Caco-2 (cell line): ENCODE measurements at places on chromosomes 4 and X. TPM values are rescaled to one million over a fixed set of nuclear protein-coding genes. Genes with fewer than 3 reads are reported as not detected.

Gene PPP1R2C
- total RNA-seq = not detected in 2 replicates

DNA sequence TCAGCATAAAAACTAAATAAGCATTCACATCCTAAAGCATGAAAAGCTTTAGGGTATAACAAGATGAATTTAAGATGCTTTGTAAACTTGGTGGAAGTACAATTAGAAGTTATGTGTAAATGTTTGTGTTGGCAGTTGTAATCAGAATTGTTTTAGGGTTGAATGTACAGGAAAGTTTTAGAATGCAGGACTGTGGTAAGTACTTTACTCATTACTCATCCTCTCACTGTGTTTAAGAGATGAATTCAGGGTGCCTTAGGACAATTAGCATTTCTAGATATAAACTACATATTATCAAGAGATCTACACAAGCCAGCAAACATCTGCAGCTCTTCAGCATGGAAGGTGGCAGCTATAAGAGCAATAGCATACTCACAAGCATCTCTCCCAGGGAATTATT lies 77.5 kb upstream of the ELOVL6 start:
- no peak for DNase-seq

DNA sequence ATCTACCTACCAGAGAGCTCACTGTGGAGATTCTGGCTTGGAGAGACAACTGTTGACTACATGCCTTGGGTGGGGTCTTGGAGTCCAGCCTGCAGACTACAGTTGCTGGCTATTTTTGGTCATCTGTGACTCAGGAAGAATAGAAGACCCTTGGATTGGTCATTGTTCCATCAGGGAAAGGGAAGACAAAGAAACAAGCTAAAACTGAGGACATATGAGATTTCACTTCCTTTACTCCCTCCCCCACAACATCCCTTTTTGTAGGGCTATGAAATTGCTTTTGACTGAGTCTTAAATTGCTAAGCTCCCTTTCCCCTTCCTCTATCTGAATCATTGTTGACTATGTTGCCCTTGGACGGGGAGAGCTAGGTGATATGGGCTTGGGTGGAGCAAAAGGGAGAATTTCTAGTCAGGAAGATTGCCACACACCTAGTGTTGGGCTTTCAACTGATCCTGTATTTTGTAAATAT lies 11.7 kb downstream of the MSN start:
- DNase-seq = no peak

GRCh38 chr4:110452546-110452945 lies 23.4 kb upstream of the ENPEP start:
- DNase-seq = no peak

DNA sequence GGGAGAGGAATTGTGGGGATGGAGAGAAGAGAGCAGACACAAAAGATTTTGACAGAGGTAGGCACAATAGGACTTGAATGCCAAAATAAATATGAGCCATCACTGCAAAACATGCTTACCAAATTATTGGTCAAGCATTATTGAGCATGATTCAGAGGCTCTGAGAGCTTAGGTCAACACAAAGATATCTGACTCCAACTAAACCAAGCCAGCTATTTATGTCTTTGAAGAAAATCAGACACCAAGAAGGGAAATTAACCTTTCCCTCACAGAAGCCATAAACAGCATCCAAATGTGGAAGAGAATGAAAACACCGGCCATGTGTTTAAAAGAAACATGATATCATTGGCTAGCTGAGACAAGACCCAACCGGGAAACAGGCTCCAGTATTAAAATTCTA lies 323.2 kb downstream of the RAB28 start:
- no peak for DNase-seq

GRCh38 chrX:153831429-153832150 lies 1.2 kb upstream of the PDZD4 start:
- DNase-seq = no peak

DNA sequence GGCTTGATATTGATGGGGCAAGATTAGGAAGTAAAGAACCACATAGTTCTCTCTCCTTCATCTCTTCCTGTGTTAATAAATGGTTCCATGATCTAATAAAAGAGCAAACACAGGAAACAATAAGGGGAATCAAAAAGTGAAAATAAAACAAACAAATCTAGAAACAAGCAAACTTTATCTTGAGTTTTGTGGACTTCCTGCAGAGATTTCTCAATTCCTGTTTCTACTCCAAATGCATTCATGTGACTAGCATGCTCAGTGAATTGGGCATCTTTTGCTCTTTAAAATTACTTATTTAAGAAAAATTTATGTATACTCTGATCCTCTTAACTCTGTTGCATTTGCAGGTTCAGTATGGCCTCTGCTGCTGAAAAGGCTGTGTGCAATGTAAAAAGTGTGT lies 682.0 kb downstream of the KCTD8 start:
- DNase-seq = no peak

- peak; percentile 42 for DNase-seq
These were observed 128.5 kb downstream of the BCOR start for GRCh38 chrX:39969099-39969818.
